Stimulated activated naive CD8-positive, alpha-beta T cell treated with anti-CD3 and anti-CD28 coated beads, Interleukin-15, Interleukin-2, amounts not matched to agents 100 U/mL and 50 U/mL, for 24 hours (primary cell): ENCODE measurements at places on chromosomes 2 and 18.

DNA sequence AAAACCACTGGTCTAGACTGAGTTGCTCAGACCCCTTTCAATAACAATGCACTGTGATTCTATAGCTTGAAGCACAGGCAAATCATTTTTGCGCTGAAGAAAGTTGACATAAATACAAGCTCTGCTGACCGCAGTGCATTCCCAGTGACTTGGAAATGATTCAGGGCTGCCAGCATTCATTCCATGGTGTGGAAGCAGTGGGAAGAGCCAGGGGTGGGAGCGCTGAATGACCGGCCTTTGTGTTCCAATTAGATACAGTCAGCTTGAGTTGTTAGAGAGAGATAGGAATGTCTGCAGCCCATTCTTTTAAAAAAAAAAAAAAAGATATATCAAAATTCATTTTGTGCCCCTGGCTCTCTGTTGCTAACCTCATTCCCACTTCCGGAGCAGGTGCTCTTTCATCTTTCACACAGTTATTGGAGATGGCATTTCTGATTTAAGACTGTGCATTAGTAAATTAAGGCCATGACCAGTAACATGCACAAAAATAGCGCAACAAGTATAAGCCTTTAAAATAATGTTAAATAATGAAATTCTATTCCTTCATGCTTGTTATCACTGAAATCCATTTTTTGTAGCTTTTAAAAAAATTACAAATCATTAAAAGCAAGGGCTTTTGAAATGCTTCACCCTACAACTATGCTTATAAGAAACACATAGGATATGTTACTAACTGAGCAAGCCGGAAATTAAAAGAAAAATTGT is 59.4 kb upstream of the CTLA4 start:
- DNase-seq = no peak

DNA sequence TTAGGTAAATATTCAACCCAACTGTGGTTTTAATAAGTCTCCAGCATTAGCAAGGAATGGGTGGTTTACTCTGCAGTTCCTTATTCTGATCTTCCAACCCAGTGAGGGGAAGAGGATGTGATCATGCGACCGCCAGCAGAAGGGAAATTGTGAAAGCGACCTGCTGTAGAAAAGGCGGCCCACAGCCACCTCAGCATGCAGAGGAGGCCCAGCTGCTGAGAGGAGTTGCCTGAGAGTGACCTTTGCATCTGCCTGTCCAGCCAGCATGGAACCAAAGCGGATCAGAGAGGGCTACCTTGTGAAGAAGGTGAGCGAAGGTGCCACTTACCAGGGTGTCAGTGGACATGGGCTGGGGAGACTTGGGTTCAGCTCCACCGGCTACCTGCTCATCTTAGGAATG is at the start of gene PLEK:
TSS of gene PLEK (plus strand) at position 196 of the 400 bp plus-strand sequence. CDS start at position 266, 70 bp downstream.
- peak; percentile 36 for DNase-seq

DNA sequence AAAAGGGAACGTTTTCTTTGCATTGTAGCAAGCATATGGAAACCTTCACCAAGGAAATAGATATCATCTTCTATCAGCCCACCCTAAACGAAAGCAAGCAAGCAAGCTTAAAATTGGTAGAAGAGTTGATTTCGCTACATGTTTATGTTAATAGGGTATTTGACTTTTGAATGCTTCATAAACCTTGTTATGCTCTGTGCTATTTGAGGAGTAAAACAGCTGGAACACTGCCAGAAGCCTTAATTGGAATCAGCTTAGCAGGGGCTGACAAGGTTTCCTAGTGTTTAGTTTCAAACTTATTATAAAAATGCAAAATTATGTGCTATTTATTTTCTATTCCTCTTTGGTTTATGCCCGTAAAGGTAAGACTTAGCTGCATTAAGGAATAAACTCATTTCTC is 70.6 kb upstream of the LINC00305 start:
- DNase-seq = no peak

- DNase-seq = no peak
These were observed 193.5 kb downstream of the PPP1R1C start for GRCh38 chr2:182179176-182179575.

GRCh38 chr2:167954495-167954894 is 292.9 kb downstream of the STK39 start:
- DNase-seq = no peak

DNA sequence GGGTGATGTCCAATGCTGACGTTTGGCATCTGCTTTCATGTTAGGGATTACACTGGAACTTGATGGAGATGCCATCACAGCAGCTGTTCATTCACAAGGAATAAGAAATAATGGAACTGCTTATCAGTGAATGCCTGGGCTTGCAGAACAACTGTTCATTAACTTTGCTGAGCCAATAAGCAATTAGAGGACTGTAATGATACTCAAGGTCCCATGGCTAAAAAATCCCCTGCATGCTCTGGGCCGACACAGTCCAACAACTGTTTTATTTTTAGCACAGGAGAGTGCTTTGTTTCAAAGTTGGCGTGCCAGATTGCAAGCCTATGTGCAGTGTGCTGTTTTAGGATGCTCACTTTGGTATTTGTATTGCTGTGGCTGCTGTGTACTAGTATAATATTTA is 408.0 kb upstream of the RGPD4 start:
- DNase-seq = no peak

GRCh38 chr2:104286841-104287240 is 567.1 kb upstream of the POU3F3 start:
- no peak for DNase-seq

- DNase-seq = no peak
These were observed 70.8 kb downstream of the TNP1 start for GRCh38 chr2:216789081-216789480.

DNA sequence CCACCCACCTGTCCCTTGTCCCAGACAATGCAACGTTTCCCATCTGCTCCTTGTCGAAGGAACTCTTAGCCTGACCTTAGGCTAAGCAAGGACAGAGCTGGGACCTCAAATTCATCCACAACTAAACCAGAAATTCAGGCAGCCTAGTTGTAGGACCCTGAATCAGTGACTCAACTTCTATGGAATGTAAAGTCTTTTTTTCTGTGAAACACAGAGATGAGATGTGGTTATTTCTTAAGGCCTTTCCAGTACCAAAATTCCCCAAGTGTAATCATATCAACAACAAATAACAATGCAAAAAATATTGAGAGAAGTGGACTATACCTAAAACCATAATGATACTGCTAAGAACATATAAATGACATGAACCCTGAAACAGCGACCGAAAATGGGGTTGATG is 46.7 kb downstream of the EN1 start:
- no peak for DNase-seq

DNA sequence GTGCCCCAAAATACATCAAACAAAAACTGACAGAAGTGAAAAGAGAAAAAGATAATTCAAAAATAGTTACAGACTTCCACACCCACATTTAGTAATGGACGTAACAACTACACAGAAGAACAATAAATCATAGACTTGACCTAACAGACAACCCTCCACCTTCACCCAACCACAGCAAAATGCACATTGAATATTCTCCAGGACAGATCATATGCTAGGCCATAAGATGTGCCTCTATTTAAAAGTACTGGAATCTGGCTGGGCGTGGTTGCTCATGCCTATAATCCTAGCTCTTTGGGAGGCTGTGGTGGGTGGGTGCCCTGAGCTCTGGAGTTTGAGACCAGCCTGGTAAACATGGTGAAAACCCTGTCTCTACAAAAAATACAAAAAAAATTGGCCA is 20.0 kb downstream of the SLC66A2 start:
- no peak for DNase-seq

DNA sequence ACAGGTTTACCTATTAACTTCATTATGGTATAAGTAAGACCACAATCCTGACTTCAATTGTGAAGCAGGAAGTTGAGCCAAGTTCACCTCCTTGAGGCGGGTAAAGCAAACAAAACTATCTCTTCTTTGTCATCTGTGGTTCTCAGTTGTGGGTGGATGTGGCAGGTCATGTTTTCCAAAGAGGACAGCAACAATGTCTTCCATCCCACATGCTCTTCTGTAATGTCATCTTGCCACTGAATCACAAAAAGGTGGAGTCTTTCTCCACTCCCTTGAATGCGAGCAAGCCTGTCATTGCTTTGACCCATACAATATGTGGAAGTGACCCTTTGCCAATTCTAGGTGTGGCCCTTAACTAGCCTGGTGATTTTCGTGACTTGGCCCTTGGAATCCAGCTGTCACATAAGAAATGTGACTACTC is 98.7 kb downstream of the GRB14 start:
- DNase-seq = no peak

- DNase-seq = no peak
These were observed 83.9 kb upstream of the YWHAQ start for GRCh38 chr2:9714630-9715214.

DNA sequence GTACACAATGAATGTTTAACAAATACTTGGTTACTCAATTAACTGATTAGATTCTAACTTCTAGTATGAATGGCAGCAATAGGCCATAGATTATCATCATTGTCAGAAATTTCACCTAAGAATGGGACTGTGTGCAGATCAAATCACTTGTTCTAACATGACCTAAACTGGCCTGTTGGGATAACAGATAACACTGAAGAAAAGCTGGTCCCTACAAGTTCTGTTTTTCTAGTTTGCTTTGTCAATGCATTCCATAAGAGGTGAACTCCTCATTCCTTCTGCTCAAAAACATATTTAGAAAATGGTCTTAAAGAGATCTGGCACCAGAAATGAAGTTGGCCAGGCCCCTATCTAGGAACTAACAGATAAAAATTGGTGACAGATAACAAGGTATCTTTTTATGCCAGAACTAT is 175.4 kb downstream of the THADA start:
- DNase-seq = no peak

- DNase-seq = no peak
These were observed 55.5 kb downstream of the SEPTIN10 start for GRCh38 chr2:109558076-109558882.

DNA sequence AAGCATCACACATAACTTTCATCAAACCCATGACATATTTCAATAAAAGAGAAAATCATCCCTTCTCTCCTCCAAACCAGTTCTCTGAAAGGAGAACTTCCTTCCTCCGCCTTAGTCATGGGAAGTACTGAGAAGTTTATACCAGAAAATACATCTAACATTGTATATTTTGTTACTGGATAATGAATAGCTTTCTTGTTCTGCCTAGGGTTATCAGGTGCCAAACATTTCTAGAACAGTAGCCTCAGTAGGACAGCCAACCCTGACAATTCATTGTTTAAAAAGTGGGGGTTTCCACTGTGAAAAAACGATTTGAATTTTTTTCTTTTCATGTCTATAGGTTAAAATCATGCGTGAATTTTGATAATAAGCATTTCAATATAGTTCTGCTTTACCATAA is 16.0 kb upstream of the DAW1 start:
- no peak for DNase-seq

GRCh38 chr2:218985021-218985324 is at the start of gene FEV:
Gene FEV (minus strand): TSS chr2:218985184. CDS start chr2:218985075, 109 bp downstream.
- DNase-seq = no peak

GRCh38 chr18:12939162-12939561 is 8.6 kb upstream of the SEH1L start:
- DNase-seq = no peak

- DNase-seq = no peak
These were observed 40.7 kb downstream of the RALB start for GRCh38 chr2:120293096-120294007.

DNA sequence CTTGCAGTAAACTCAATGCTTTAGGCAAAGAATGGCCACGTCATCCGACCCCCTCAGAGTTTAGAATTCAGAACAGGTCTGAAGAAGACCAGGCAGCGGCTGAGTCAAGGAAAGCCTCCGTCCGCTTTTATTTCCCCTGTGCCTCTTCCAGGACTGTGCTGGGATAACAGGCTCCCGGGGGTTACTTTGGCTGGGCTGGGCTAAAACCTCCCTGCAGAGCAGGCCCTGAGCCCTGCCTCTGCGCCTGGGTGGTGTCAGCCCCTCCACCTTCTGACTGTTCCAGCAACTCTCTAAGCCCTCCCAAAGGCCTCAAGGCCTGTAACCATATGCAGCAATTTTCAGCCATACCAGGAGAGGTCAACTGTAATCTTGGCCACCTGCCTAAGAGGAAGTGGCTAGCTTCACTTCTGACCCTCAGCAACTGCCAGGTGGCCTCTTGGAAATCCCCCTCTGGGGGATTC is 166.5 kb downstream of the RPIA start:
- no peak for DNase-seq

DNA sequence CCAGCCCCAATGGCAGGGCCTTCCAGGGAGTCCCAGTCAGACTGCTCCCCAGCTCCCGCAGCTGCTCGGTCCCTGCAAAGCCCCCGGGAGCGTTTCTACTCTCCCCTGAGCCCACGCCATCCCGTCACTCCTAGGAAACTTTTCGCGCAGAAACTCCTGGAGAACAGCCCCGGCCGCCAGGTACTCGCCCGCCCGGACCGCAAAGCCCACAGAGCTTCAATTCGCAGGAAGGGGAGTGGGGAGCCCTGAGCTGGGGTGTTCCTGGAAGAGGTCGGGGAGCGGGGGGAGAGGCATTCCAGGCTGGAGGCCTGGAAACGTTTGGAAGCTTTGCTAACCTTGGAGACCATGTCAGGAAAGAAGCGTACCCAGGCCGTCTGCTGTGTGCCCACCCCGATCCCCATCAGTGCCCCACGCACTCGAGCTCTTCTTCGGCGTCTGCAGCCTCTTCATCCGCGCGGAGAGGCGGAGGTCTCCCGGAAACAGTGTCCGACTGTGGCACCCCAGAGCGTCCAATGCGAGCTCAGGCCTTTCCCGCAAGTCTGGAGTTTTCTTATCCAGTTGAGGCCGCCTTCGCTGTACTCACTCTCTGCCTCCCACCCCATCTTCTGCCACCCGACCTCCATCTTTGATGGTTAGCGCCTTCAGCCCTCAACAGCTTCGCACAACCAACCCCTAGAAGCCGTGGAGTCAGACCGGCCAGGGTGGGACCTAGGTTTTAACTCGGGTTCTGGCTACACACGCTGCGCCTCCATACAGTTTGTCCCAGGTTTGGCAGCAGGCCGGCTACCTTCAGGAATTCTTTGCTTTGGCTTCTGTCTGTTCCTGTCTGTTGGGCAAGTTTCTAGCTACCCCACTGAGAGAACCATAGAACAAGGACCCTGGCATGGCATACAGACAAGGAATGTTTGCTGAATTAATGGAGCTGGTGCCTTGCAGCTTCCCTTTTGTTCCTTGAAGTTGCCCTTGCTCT is 3.7 kb downstream of the PCGF1 start:
- DNase-seq = no peak
